Foreskin fibroblast (primary cell): ENCODE measurements at places on chromosomes 1 and 21.

DNA sequence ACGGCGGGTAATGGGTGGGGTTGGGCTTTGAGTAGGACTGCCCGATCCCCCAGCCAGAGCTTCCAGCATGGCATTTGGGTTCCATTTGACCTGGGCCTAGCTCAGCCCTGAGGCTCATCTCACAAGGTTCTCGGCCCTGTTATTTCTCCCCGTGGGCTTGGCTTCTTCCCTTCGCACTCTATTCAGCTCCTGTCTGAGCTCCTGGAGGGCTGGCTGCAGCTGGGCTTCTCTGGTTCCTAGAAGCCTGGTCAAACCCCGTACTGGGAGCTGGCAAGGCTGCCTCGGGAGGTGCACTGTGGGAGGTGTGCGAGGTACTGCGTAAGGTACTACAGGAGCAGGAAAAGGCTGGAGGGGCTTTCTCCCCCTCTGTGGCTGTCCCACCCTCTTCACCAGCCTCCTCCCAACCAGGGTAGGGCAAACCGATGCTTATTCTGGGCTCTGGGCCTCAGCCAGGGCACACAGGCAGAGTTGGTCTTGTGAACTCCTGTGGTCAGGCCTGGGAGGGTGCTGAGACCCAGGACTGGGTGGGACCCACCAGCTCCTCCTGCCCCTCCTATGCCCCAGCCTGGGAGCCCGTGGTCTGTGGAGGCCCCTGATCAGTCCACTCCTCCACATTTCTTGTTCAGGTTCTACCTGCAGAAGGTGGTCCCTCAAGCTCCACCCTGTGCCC lies 814 bp downstream of the A3GALT2 start:
- no peak for DNase-seq

GRCh38 chr21:39874759-39875158 lies 7.5 kb downstream of the PCP4 start:
- DNase-seq: no peak

GRCh38 chr21:33998809-33999208 lies 74.6 kb upstream of the MRPS6 start:
- DNase-seq: no peak

DNA sequence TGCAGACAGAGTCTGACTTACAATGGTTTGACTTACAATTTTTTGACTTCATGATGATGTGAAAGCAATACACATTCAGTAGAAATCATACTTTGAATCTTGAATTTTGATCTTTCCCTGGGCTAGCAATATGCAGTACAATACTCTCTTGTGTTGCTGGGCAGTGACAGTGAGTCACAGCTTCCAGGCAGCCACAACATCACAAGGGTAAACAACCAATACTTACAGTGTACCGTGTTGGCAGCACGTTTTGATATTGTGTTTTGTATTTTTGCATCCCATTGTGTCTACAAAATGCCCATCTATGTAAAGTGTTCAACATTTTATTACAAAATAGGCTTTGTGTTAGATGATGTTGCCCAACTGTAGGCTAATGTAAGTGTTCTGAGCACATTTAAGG lies 150.9 kb downstream of the NTMT2 start:
- no peak for DNase-seq

GRCh38 chr1:17290553-17290952 lies 17.4 kb upstream of the PADI4 start:
- no peak for DNase-seq

DNA sequence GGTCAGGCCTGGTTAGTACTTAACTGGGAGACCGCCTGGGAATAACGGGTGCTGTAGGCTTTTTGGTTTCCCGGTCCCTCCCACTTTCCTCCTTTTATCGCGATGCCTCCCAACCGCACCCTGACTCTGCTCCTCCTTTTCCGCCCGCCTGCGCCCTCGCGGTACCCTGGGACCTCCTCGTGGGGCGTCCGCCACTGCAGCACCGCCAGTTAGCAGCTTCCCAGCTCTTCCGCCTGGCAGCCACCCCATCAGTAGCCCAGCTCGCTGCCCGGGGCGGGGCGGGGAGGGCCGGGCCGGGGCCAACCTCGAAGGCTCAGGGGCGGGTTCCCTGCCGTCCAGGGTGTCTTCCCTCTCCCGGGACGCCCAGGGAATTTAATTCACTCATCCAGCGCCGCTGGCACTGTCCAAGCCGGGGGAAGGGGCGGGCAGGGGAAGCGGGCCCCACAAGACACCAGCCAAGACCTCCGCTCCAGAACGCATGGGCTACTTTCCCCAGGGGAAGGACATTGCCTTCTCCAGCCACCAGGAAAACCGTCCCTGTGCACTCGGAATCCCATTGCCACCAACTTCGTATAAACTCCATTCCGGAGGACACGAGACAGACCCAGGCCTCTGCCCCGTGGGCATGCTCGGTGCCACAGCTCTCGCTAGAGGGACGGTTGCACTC lies 2.0 kb upstream of the ZNF678 start:
- no peak for DNase-seq

DNA sequence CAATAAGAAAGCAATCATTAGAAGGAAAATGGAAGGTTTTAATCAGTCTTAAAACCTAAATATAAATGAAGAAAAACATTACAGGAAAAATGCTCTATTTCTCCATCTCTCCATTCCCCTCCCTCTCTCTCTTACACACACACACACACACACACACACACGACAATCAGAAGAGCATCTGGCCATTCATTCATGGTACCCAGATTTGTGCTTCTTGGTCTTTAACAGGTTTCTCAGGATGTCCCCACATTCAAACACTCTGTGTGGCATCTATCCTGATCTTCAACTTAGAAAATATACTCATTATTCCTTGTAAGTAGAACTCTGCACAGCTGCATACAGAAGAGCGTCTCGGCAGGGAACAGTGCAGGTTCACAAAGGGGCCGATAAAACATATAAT lies 779 bp downstream of the LRRC40 start:
- no peak for DNase-seq

DNA sequence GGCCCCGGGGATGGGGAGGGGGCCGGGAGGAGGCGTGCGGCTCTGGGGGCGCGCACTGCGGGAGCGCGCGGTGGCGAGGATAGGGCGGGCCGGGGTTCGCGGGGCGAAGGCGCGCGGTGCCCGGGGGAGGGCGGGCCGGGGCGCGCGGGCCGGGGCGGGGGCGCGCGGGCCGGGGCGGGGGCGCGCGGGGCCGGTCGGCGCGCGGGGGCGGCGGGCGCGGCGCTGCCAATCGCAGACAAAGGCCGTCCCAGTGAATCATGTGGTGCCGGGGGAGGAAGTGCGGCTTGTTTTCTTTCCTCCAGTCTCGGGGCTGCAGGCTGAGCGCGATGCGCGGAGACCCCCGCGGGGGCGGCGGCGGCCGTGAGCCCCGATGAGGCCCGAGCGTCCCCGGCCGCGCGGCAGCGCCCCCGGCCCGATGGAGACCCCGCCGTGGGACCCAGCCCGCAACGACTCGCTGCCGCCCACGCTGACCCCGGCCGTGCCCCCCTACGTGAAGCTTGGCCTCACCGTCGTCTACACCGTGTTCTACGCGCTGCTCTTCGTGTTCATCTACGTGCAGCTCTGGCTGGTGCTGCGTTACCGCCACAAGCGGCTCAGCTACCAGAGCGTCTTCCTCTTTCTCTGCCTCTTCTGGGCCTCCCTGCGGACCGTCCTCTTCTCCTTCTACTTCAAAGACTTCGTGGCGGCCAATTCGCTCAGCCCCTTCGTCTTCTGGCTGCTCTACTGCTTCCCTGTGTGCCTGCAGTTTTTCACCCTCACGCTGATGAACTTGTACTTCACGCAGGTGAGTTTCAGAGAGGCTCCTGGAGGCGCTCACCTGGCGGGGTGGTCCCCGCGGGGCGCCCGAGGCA lies at the start of gene GPR137B:
Gene GPR137B, plus strand, starts transcription at position 287 of the 851 bp plus-strand sequence. Its CDS starts 84 bp downstream, at position 371.
- peak; percentile 50 for DNase-seq

- DNase-seq: peak; percentile 82
Observed at GRCh38 chr1:46442317-46443161, 47.1 kb upstream of the DMBX1 start.

DNA sequence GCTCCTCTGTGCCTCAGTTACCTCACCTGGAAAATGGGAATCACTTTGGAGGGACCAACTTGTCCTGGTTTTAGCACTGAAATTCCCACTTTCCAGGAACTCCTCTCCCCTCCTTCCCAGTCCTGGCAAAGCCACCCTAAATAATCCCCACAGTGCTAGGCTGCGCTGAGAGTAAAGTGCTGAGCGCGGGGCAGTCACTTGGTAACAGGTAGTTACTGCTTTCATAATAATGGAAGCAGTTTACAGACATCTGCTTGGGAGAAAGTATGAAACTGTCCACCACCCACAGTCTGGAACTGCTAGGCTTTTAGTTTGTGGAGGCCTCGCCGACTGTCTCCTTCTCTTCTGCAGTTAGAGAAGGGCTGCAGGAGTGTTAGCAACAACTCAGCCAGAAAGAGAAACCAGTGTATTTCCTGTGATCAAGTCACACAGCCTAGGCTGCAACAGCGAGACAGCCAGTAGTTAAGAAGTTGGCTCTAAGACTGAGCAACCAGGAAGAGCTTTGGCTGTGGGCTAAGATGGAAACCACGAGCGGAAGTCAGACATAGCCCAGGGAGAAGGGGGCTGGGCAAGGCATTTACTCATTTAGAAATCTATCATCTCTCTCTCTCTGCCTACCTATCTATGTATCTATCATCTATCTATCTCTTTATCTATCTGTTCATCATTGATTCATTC lies 30.8 kb upstream of the ABCG1 start:
- no peak for DNase-seq

- DNase-seq: peak; percentile 49
Observed at GRCh38 chr1:27527223-27527889, 37.4 kb upstream of the WASF2 start.

- no peak for DNase-seq
Observed at GRCh38 chr1:53373246-53373645, 45.4 kb upstream of the LRP8 start.

DNA sequence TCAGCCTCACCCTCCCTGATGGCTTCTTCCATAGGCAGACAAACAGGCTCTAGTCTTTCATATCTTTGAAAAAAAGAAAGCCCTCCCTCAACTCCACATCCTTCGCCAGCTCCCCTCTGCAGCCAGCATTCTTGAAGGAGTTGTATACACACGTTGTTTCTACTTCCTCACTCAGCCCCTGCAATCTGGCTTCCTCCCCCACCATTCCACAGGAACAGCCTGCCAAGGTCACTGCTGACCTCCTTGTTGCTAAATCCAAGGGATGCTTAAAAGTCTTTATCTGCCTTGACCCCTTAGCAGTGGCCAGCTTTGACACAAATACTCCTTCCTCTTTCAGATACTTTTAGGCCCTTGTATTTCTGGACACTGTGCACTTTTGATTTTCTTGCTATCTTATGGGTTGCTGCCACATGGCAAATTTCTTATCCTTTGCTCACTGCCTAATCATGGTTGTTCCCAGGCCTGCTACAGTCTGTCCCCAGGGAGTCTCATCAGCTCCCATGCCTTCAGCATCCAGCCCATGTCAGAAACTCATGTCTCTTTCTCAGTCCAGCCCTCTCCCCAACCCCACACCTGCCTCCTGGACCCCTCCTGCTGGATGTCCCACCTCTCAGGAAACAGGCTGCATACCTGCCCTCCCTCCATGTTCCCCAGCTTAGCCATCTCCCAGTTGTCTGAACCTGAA lies 8.3 kb downstream of the FAM229A start:
- DNase-seq: peak; percentile 59

GRCh38 chr1:39614488-39614887 lies 25.0 kb downstream of the HEYL start:
- DNase-seq: no peak

DNA sequence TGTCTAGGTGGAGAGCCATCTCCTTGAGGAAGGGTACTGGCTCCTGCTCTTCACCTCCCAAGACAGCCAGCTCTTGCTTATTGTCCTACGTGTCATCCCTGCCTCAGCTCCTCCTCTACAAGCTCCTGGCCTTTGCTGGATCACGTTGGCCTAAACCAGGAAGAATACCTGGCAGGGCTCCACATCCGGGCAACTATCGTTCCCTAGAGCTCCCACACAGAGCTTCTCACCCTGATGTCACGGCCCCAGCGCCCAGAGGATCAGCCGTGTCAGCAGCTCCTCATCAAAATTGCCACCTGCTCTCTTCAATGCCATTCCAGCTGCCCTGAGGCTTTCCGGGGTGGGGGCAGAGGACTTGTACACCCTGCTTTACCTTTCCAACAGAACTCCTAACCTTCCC lies 1.9 kb upstream of the TPM3 start:
- DNase-seq: peak; percentile 46

GRCh38 chr1:6365047-6365446 lies 28.5 kb downstream of the ACOT7 start:
- no peak for DNase-seq

DNA sequence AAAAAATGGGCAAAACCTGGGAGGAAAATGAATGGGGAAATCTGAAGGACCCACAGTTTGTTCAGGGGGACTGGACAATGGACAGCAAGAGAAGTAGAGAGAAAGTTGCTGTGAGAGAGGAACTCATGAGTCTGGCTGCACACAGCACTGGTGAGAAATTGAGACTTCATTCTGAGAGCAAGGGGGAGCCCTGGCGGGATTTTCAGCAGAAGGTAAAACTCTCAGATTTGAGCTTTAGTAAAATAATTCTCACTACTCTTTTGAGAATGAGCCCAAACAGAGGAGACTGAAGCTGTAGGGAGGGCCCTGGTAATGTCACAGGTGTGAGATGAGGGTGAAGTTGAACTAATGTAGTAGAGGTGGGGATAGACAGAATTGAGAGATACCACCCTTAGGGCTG lies 438.6 kb downstream of the OMA1 start:
- DNase-seq: no peak

- DNase-seq: no peak
Observed at GRCh38 chr1:112954017-112954650, 1.9 kb downstream of the SLC16A1 start.
